A549 treated with Hydrocortisone at 1 μM for 4 hours (cell line): ENCODE measurements at places on chromosomes 5 and 9. TPM values are rescaled to one million over a fixed set of nuclear protein-coding genes. Genes with fewer than 3 reads are reported as not detected.

The FIBCD1 gene
- 12.1 to 19.5 TPM (median 16.7 TPM) in 5 replicates for total RNA-seq

The POLK gene
- total RNA-seq = 7.9 to 13.8 TPM (median 10.5 TPM) in 5 replicates

The STK32A gene
- 0.21 to 0.38 TPM (median 0.24 TPM) in 5 replicates for total RNA-seq

The PHF24 gene
- total RNA-seq = 0.09 to 0.31 TPM (median 0.14 TPM) in 5 replicates

The AGXT2 gene
- total RNA-seq = not detected in 5 replicates

The SLCO6A1 gene
- not detected in 5 replicates for total RNA-seq

The SLC6A19 gene
- total RNA-seq = 0.33 to 0.40 TPM (median 0.37 TPM) in 5 replicates

The OR2K2 gene
- not detected in 5 replicates for total RNA-seq

The ATP10B gene
- total RNA-seq = not detected in 5 replicates

The RASEF gene
- 6.5 to 7.4 TPM (median 6.7 TPM) in 5 replicates for total RNA-seq

The IFNK gene
- 0.09 TPM in 1 of 5 replicates, not detected in the others for total RNA-seq

The CCDC152 gene
- not detected in 5 replicates for total RNA-seq

The EIF4EBP3 gene
- 0.39 to 3.0 TPM (median 1.8 TPM) in 5 replicates for total RNA-seq

The APBA1 gene
- 0.09 to 0.56 TPM (median 0.12 TPM) in 5 replicates for total RNA-seq

The RASGRF2 gene
- 1.2 to 1.6 TPM (median 1.4 TPM) in 5 replicates for total RNA-seq

The CSF2 gene
- total RNA-seq = 0.14 to 0.38 TPM (median 0.21 TPM) in 4 of 5 replicates, not detected in the other

The TLR4 gene
- total RNA-seq = 0.09 to 0.15 TPM (median 0.14 TPM) in 5 replicates

The GCNT1 gene
- 2.1 to 4.8 TPM (median 4.0 TPM) in 5 replicates for total RNA-seq

The MCC gene
- total RNA-seq = 0.14 to 0.43 TPM (median 0.22 TPM) in 5 replicates

The MEIKIN gene
- not detected in 5 replicates for total RNA-seq

The SPINK1 gene
- total RNA-seq = 0.63 to 1.9 TPM (median 1.4 TPM) in 5 replicates

The EHMT1 gene
- total RNA-seq = 37.8 to 50.0 TPM (median 44.5 TPM) in 5 replicates

The SH3GL2 gene
- total RNA-seq = 0.05 to 0.14 TPM (median 0.11 TPM) in 5 replicates
